Tracheal epithelial cell (primary cell): ENCODE measurements at places on chromosomes 12 and 14. TPM values are rescaled to one million over a fixed set of nuclear protein-coding genes. Genes with fewer than 3 reads are reported as not detected.

Gene CLEC4C
- not detected in 2 replicates for total RNA-seq

Gene SYNE2
- total RNA-seq = 40.5 and 59.5 TPM in 2 replicates

Gene ART4
- total RNA-seq = 0.24 TPM in 1 of 2 replicates, not detected in the other

Gene CLEC1B
- total RNA-seq = not detected in 2 replicates

Gene CHST11
- total RNA-seq = 19.0 and 27.2 TPM in 2 replicates

Gene GCN1
- 61.8 and 146 TPM in 2 replicates for total RNA-seq

Gene GYS2
- total RNA-seq = not detected in 2 replicates

Gene MMP14
- 151 and 263 TPM in 2 replicates for total RNA-seq

Gene PHETA1
- total RNA-seq = 6.0 and 6.8 TPM in 2 replicates

Gene MFAP5
- total RNA-seq = 0.72 and 11.5 TPM in 2 replicates

Gene GPRC5D
- total RNA-seq = not detected in 2 replicates

Gene IQSEC3
- not detected in 2 replicates for total RNA-seq

Gene OLR1
- under 0.01 and 1.4 TPM in 2 replicates for total RNA-seq

Gene KRT3
- not detected in 2 replicates for total RNA-seq

Gene GALNT6
- 23.7 and 61.9 TPM in 2 replicates for total RNA-seq

Gene PLEKHG7
- total RNA-seq = 0.24 TPM in 1 of 2 replicates, not detected in the other

Gene CACNA1C
- total RNA-seq = 0.24 TPM in 1 of 2 replicates, not detected in the other

Gene TAS2R42
- total RNA-seq = not detected in 2 replicates

Gene KLRC1
- under 0.01 TPM in 1 of 2 replicates, not detected in the other for total RNA-seq

Gene GSKIP
- total RNA-seq = 101 and 103 TPM in 2 replicates

Gene RTN1
- under 0.01 TPM in 1 of 2 replicates, not detected in the other for total RNA-seq

Gene MGP
- total RNA-seq = under 0.01 TPM in 1 of 2 replicates, not detected in the other

Gene NDRG2
- total RNA-seq = 11.8 and 13.2 TPM in 2 replicates

Gene TAS2R31
- total RNA-seq = 1.2 TPM in 1 of 2 replicates, not detected in the other

Gene SMIM41
- not detected in 2 replicates for total RNA-seq

Gene KRT71
- total RNA-seq = not detected in 2 replicates

Gene TBC1D30
- 0.72 and 4.0 TPM in 2 replicates for total RNA-seq

Gene PRKD1
- 1.2 and 1.9 TPM in 2 replicates for total RNA-seq

Gene ZFHX2
- total RNA-seq = under 0.01 and 0.24 TPM in 2 replicates

Gene MYO1A
- under 0.01 TPM in 2 replicates for total RNA-seq

Gene DAO
- total RNA-seq = not detected in 2 replicates

Gene LRTM2
- total RNA-seq = not detected in 2 replicates

Gene SRRM4
- not detected in 2 replicates for total RNA-seq

Gene LUM
- 0.21 and 6.5 TPM in 2 replicates for total RNA-seq

Gene CFAP251
- 16.4 and 21.5 TPM in 2 replicates for total RNA-seq

Gene ALX1
- total RNA-seq = 0.43 and 0.96 TPM in 2 replicates

Gene KRT72
- not detected in 2 replicates for total RNA-seq

Gene SLC25A21
- total RNA-seq = 1.4 and 1.9 TPM in 2 replicates

Gene KRT73
- not detected in 2 replicates for total RNA-seq

Gene PRB2
- total RNA-seq = not detected in 2 replicates

Gene VTI1B
- total RNA-seq = 48.0 and 62.7 TPM in 2 replicates

Gene HOXC10
- 2.2 TPM in 1 of 2 replicates, not detected in the other for total RNA-seq

Gene GPR84
- not detected in 2 replicates for total RNA-seq

Gene TESPA1
- not detected in 2 replicates for total RNA-seq

Gene ACADS
- total RNA-seq = 13.4 and 15.2 TPM in 2 replicates
